ENCODE measurements at places on chromosomes 4 and X. TPM values are rescaled to one million over a fixed set of nuclear protein-coding genes. Genes with fewer than 3 reads are reported as not detected.
A peak's percentile ranks its signal among the peaks of the same experiment; 100 is the strongest.

Gene GPC3
- total RNA-seq: 67.7 TPM

GRCh38 chrX:41334363-41335197 lies 618 bp downstream of the DDX3X start:
- H3K36me3 ChIP-seq: peaks cover 9% of the 10 kb centered on the region
- H3K27ac ChIP-seq: peak overlapping the region; percentile 98
- peak; percentile 90 for DNase-seq
- H3K4me3 ChIP-seq: peak overlapping the region; percentile 59

DNA sequence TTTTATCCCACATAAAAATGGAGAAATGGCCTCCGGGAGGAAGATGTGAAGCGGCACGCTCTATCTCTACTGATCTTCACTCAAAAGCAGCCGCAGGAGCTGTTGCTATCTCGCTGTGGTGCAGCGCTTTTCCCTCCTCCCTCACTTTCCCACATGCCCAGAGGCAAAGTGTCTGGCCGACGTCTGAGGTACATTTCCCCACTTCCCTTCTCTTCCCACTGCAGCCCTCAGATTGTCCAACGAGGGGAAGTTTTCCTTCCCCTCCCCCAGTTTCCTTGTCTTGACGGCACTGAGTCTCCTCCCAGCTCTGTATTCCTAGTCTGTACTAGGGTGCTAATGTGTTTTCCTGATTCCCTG lies 660 bp upstream of the COL25A1 start:
- peaks cover 14% of the 10 kb centered on the region for H3K4me1 ChIP-seq
- DNase-seq: peak; percentile 61
- no peaks in the 10 kb centered on the region for H3K36me3 ChIP-seq
- H3K27me3 ChIP-seq: peaks cover 39% of the 10 kb centered on the region

- no peaks in the 10 kb centered on the region for H3K27me3 ChIP-seq
- no peak for DNase-seq
- H3K4me3 ChIP-seq: no peak overlapping the region
- H3K4me1 ChIP-seq: no peaks in the 10 kb centered on the region
- H3K27ac ChIP-seq: no peak overlapping the region
- H3K36me3 ChIP-seq: no peaks in the 10 kb centered on the region
Observed at GRCh38 chr4:188082796-188083195, 26.6 kb downstream of the TRIML2 start.

GRCh38 chr4:26746802-26747213 lies 113.8 kb upstream of the STIM2 start:
- H3K27ac ChIP-seq: no peak overlapping the region
- H3K36me3 ChIP-seq: peaks cover 9% of the 10 kb centered on the region
- no peaks in the 10 kb centered on the region for H3K4me1 ChIP-seq
- no peak for DNase-seq

DNA sequence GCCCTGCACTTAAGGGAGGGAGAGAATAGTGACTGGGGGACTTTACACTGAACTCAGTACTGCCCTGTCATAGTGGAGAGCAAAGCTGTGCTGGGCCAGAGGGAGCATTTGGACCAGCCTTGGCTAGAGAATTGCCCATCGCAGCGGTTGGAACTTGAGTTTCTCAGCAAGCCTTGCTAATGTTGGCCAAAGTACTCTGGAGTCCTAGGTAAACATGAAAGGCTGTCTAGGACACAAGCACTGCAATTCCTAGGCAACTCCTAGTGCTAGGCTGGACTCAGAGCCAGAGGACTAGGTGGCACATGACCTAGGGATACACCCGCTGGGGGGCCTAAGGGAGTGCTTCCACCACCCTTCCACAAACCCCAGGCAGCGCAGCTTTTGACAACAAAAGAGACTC lies 15.0 kb downstream of the MED14 start:
- DNase-seq: no peak
- H3K4me1 ChIP-seq: no peaks in the 10 kb centered on the region
- H3K4me3 ChIP-seq: no peak overlapping the region
- no peak overlapping the region for H3K27ac ChIP-seq

Gene MAGEB3
- total RNA-seq: not detected

- H3K36me3 ChIP-seq: no peaks in the 10 kb centered on the region
- no peaks in the 10 kb centered on the region for H3K4me1 ChIP-seq
- DNase-seq: no peak
- peaks cover 6% of the 10 kb centered on the region for H3K27me3 ChIP-seq
- H3K27ac ChIP-seq: no peak overlapping the region
Observed at GRCh38 chr4:6374575-6374974, 97.8 kb downstream of the PPP2R2C start.

Gene BEND4
- 0.43 TPM for total RNA-seq

DNA sequence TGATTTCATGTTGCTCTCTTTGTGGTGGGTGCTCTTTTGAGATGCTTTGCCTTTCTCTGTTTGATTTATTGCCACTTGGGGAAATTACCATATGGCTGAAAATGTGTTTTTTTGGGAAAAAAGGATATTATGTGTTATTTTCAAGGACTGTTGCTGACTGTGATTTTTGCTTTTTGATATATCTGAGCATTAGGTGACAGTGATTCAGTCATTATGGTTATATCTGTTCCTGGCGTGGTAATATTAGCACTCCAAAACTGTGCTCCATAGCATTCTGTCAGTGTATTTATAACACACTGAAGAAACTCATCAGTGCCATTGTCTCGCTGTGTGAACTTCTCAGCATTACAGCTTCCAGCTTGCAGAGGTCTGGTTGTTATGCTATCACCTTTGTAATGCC lies 73.8 kb downstream of the PHEX start:
- H3K27me3 ChIP-seq: no peaks in the 10 kb centered on the region
- no peaks in the 10 kb centered on the region for H3K36me3 ChIP-seq
- no peaks in the 10 kb centered on the region for H3K4me1 ChIP-seq
- H3K4me3 ChIP-seq: no peak overlapping the region
- H3K27ac ChIP-seq: no peak overlapping the region

Gene TLR1
- total RNA-seq: 26.4 TPM

Gene CENPVL1
- not detected for total RNA-seq
